Fibroblast of skin of right quadriceps (primary cell): ENCODE measurements at places on chromosomes 3 and 15.

DNA sequence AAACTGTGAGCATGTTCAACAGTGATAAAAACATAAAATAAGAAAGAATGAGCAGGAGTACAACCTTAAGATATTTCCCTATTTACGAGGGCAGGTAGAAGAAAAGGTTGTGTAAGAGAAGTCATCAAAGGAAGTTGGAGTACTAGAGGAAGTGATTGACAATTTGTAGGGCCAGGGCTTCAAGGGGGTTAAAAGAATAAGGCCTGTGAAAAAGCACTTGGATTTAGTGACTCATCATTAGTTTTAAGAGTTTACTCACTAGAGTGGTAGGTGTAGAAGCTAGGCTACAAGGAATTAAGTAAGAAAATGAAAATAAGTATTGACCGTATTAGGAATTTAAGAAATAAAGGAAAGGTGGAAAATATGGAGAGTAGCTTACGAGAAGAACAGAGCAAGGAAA lies 23.6 kb downstream of the KCNMB3 start:
- no peak for DNase-seq

DNA sequence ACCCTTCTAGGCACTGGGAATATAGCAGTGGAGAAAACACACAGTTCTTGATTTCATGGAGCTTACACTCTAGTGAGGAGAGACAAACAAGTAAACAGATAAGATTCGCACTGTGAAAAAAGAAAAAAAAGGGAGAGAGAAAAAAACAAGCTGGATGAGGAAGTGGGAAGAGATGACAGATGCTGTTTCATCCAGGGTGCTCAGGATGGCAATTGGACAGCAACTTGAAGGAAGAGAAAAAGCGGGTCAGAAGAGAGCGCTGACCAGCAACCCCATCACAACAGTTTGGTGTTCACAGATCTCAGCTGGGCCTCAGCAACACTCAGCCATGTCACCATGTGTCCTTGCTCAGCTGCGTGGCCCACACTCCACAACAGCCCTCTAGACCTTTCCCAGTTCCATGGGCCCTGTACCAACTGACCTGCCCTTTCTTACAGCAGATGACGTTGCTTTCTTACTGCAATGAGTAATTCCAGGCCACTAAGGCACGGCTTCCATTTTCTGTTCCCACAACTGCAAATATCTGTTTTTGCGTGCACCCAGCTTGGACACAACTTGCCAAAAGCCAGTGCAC lies 230.8 kb downstream of the MEX3B start:
- DNase-seq: no peak

- peak; percentile 92 for DNase-seq
Observed at GRCh38 chr3:151837057-151837456, 23.1 kb downstream of the AADAC start.

DNA sequence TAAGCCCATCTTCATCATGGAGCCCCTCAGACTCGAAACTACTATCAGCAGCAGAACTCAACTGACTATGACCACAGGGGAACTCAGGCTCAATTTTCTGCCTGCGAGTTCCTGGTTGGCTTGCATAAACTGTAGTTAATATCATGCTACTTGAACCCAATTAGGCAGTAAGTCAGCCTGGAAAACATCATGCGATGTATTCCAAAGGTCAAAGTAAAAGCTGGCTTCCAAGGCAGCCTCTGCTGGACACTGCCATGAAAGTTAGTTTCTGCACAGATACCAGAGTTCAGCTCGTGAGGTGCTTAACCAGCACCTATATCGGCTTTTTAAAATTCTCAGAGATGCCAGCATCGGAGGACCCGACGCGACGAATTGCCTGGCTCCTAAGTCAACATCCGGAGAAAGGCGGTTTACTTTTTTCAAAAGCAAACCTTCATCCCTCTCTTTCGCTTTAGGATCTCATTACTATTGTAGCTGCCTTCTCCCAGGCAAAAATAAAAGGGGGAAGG lies 3.8 kb downstream of the ANP32A start:
- DNase-seq: no peak

DNA sequence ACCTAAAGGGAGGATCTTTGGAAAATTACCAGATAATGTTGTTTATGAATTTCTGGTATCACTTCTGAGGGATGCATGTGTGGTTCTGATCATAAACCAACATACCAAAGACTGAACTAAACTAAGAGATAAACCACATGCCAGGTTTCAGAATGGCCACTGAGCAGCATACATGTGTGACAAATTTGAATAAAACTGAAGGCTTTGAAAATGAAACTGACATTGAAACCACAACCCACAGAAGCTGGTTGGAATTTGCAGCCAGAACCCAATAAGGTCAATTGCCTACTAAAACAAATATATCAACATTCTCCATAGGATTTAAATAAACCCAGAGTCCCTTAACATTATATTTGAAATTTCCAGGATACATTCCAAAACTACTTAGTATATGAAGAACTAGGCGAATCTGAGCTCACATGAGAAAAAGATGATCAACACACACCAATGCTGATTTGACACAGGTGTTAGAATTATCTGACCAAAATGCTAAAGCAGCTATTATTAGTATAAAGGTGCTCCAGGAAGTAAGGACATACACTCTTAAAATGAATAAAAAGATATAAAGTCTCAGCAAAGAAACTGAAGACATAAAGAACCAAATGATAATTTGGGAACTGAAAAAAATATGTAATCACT lies 125.0 kb downstream of the ZNF280D start:
- peak; percentile 9 for DNase-seq

DNA sequence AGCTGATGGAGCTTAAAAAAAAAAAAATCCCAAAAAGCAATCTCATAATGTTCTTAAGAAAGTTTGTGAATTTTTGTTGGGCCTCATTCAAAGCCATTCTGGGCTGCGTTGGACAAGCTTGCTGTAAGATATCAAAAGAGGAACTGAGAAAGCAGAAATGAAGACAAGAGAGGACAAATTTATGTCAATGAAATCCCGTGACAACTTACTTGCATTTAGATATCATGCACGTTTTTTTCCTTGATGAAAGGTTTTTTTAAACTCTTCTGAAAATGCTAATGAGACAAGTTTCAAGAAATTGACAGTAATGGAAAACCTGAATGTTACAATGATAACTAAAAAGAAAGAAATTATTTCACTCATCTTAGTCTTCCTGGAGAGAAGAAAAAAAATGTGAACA lies 662.9 kb downstream of the SQOR start:
- DNase-seq: no peak

GRCh38 chr3:9837701-9838582 lies 5.9 kb downstream of the RPUSD3 start:
- DNase-seq: no peak

- DNase-seq: no peak
Observed at GRCh38 chr3:24164967-24165602, 220.0 kb downstream of the NR1D2 start.

DNA sequence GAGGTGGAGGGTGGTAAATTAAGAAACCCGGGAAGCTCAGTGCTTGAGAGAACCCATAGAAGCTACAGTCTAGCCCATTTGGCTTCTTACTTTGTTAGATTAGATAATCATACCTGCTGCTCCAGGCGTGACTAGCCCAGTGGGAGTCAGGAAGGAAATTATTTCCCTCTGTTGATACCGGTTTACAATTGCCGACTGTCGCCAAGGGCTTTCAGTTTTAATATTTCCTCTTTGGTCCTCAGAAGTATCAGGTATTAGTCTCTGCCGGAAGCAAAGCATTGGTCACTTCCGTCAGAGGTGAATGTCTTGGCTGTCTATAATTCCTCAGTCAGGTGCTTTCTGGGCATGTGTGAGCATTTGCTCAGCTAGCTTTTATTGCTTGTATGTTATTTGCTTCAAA lies 75.2 kb downstream of the LPP start:
- DNase-seq: no peak

GRCh38 chr3:20846066-20846465 lies 660.1 kb upstream of the SGO1 start:
- no peak for DNase-seq

- no peak for DNase-seq
Observed at GRCh38 chr3:123641505-123641904, 56.7 kb upstream of the HACD2 start.
